Fibroblast of skin of back (primary cell): ENCODE measurements at places on chromosomes 2 and 18.

- DNase-seq, result peak; percentile 46
These were observed 27.5 kb upstream of the FAM237A start for GRCh38 chr2:206614811-206615210.

GRCh38 chr2:171226461-171226860 is 65.8 kb upstream of the TLK1 start:
- no peak for DNase-seq

DNA sequence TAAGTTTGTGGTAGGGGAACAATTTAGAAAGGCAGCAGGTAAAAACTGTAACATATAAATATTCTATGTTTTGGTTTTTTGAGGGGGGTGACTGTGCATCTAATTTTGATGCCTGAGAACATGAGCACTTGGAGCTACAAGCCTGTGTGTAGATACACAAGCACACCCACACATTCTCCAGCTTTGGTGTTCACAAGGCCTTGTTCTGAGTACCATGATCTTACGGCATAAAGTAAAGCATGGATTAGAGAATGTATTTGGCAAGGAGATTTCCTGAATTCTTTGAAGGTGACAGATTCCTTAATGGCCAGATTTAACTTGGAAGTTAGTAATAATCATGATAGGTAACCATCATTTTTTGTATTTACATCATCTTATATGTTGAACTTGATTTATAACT is 42.7 kb downstream of the MAP3K20 start:
- DNase-seq, result peak; percentile 32

GRCh38 chr2:63736354-63736753 is 105.3 kb upstream of the UGP2 start:
- DNase-seq, result peak; percentile 58

DNA sequence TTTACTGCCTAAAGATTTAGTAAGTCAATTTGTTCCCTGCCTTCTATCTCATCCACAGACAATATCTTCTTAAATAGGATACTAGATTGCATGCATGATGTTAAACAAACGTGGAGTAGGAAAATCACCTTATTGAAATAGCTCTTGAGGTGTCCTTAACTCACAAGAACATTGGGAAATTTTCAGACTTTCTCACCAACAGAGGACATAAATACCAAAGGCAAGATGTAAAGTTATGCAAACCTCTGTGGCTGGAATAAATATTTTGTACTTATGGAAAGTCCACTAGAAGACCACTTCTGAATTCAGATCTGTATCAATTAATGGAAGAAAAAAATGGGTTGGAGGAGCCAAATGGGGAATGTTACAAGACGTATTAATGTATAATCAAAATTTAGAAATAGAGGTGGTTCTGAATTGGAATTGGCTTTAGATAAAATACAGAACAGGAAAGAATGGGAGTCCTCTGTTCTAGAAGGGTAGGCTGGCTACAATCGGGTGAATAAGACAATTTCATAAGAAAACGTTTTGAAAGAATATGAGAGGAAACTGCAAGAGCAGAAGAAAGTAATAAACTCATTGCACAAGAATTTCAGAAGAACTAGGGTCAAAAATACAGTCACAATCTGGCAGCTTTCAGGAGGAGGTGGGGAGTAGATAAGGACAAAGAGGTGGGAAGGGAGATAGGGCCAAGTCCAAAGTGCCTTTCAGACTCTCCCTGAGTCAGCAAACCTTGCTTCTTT is 69.3 kb upstream of the FN1 start:
- DNase-seq, result peak; percentile 71

DNA sequence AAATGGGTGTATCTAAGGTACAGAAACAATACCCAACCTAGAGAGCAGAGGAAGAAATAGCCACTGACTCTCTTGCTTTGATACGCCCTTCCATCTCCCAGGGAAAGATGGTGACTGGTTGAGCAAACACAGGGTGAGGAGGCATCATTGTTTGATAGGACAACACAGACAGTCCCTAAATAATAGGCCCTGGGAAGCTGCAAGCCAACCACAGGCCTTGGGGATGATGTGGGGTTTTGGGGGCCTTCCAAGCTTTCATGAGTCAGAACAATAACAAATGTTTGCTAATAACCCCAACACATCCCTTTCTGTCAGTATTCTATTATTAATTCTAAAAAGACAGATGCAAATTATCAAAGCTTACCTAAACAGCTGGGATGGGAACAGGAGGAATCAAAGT is 9.8 kb downstream of the LGALSL start:
- DNase-seq, result peak; percentile 64

GRCh38 chr2:217838409-217838831 is 164.4 kb downstream of the TNS1 start:
- DNase-seq, result no peak

DNA sequence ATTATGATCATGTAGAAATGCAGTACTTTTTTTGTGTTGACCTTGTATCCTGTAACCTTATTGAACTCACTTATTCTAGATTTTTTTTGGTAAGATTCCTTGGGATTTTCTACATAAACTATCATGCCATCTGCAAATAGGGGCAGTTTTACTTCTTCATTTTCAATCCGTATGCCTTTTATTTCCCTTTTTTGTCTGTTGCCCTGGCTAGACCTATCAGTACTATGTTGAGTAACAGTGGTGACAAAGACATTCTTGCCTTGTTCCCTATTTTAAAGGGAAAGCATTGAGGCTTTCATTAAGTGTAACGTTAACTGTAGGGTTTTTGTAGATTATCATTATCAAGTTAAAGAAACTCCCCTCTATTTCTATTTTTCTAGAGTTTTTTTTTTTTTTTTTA is 92.3 kb downstream of the LYPD1 start:
- DNase-seq, result no peak

GRCh38 chr2:205751569-205752031 is 69.3 kb downstream of the NRP2 start:
- no peak for DNase-seq

GRCh38 chr2:175792199-175792598 is 209.9 kb downstream of the LNPK start:
- no peak for DNase-seq

DNA sequence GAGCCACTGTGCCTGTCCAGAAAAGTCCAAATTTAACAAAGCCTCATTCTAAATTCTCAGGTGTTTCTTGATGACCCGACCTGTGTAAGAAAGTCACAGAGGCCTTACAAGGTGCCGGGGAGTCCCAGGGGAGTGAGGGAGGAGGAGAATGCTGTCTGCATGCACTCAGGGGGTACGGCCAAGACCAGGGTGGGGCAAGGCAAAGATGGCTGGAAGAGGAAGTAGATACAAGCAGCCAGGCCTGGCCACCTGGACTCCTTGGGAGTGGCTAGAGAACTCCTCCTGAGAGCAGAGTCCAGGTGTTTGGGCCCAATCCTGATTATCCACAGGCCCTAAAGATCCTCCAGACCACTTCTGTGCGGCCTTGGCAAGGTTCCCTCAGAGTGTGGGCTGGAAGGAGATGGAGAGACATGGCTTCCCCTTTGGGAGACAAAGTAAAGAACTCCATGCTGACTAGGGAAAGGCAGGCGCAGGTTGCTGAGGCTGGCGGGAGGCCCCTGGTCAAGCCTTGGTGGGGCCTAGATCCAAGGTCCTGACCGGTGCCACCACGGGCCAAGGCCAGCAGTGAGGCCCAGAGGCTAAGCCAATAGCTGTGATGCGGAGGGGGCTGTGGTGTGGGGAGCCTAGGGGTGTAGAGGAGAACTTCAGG is 74.7 kb downstream of the COPS8 start:
- DNase-seq, result no peak

GRCh38 chr2:40955635-40956034 is 503.7 kb upstream of the SLC8A1 start:
- no peak for DNase-seq

- DNase-seq, result no peak
These were observed 850.7 kb downstream of the CPS1 start for GRCh38 chr2:211407076-211407475.

- DNase-seq, result no peak
These were observed 125.2 kb downstream of the INHBB start for GRCh38 chr2:120471166-120471565.

DNA sequence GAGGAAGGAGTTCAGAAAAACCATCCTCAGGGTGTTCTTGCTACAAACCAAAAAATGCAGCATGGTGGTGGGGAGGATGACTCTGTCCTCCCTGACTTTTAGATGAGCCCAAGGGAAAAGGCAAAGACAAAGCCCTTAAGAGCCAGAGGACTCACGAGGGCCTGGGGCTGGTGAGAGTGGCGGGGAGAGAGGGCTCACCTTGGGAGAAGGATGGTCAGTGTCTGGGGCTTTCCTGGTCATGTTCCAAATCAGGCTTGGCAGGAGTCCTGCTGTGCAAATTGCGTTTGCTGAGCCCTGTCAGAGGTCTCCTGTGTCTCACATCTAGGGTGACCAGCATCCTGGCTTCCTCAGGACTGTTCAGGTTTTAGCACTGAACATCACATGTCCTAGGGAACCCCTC is 4.7 kb downstream of the UGT1A1 start:
- no peak for DNase-seq

GRCh38 chr2:234981197-234982095 is 29.6 kb downstream of the SH3BP4 start:
- peak; percentile 100 for DNase-seq

GRCh38 chr2:49928551-49928950 is 774.2 kb upstream of the FSHR start:
- peak; percentile 18 for DNase-seq
